ENCODE measurements at places on chromosomes 1 and 21.

- DNase-seq = no peak
These were observed 53.1 kb downstream of the ETS2 start for GRCh38 chr21:38858812-38859205.

DNA sequence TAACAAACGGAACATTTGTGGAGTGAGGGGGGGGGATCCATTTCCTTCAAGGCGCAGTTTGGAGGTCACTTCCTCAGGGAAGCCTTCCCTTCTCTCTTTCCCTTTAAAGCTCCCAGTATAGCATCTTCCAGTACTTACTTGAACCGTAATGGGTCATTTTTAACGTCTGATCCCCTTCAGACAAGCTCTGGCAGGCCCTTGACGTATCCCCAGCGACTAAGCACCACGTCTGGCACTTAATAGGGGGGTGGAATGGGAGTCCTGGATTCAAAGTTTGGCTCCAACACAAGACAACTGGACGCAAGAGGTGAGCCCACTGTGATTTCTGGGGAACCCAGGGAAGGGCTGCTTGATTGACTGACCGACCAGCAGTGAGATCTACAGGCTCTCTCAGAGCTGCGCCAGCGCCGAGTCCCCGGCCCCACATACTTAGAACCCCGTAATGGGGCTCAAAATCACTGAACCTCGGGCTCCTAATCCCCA lies 441 bp downstream of the YARS1 start:
- DNase-seq = no peak

- no peak for DNase-seq
These were observed 25.5 kb upstream of the TNFRSF1B start for GRCh38 chr1:12141163-12141850.

DNA sequence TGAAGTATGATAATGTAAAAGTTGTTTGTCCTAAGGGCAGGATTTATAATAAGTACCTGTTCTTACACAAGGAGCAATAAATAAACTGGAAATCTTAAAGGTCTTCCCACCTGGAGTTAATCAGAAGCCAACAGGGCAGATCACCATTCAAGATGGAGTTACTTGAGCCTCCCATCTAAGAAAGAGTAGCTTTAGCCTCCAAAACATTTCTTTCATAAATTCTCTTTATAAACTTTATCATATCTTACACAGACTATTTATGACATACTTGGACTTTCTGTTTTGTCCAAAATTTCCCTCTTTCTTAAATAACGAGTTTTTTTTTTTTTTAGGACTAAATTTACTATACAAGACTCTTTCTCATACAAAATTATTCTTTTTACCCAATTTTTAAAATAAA lies 18.5 kb downstream of the OR2T1 start:
- no peak for DNase-seq

GRCh38 chr1:242813490-242814091 lies 289.1 kb upstream of the PLD5 start:
- DNase-seq = no peak

DNA sequence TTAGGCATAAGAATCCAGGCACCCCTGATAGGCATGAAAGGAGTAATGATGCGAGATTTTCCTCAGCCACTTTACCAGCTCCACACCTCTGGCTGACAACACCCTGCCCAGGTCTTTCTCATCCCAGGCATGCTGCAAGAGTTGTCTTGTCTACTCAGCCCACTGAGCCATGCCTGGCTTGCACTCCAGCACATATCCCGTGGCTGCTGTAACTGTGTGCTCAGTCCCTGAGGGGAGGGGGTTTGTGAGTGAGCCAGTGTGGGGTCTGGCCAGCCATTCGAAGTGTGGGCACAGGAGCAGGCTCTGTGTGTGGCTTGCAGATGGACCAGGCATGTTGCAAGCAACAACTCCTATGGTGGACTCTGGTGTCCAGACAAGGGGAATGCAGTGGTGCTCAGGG lies 529.6 kb downstream of the ADGRL2 start:
- no peak for DNase-seq

- DNase-seq = no peak
These were observed 1.7 kb upstream of the ZBTB18 start for GRCh38 chr1:244049162-244050013.

DNA sequence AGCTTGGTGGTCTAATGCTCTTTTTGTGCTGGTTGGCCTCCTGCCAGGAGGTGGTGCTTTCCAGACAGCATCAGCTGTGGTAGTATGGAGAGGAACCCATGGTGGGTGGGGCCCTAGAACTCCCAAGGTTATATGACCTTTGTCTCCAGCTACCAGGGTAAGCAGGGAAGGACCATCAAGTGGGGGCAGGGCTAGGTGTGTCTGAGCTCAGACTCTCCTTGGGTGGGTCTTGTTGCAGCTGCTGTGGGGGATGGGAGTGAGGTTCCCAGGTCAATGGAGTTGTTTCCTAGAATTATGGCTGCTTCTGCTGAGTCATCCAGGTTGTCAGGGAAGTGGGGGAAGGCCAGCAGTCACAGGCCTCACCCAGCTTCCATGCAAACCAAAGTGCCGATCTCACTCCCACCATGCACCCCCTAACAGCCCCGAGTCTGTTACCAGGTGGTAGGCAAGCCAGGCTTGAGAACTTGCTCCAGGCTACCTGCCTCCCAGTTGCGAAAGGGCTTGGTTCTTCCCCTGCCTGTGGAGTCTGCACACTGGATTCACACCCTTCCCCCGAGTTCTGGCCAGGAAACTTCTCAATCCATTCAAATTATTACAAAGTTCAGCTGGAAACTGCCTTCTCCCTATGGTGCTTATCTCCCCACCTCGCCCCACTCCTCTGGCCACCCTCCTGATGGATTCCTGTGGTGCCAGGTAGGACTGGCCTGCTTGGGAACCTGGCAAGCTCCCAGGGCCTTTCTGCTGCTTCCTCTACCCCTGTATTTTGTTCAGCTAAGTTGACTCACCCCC lies 37.8 kb downstream of the DRAM2 start:
- no peak for DNase-seq

DNA sequence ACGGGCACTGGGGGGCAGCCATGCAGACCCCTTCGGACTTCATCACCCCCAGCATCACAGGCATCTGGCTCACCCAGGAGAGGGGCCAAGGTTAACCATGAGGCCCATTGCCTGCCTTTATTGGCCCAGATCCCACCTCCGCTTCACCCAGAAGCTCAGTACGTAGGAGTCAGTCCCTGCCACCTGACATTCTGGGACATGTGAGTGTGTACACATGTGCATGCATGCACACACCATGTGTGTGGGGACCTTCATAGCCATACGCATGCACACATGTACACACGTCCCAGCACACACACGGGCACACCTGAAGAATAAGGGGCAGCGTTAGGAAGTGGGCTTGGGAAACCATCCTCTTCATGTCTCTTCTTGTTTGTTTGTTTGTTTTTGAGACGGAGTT lies 24.1 kb upstream of the TRAPPC10 start:
- DNase-seq = no peak

GRCh38 chr1:28136922-28137613 lies 39.4 kb downstream of the PTAFR start:
- DNase-seq = no peak

- no peak for DNase-seq
These were observed 39.3 kb downstream of the CACNA1S start for GRCh38 chr1:201072922-201073321.

DNA sequence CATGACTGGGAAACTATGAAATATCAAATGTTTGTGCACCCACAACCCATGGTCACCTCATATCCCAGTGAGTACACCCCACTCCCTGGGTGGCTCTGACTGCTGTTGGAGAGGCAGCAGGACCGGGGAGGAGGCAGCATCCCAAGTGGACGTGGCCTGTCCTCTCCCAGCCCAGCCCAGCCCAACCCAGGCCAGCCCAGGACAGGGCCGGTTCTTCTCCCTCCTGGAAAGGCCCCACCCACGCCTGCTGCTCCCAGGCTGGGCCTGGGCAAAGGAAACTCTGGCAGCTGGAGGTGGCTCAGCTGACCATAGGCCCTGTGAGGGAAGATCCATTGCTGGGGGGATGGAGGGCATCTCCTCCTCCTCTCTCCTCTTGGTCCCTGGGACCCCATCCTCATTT lies 19.1 kb downstream of the MATN1 start:
- no peak for DNase-seq

DNA sequence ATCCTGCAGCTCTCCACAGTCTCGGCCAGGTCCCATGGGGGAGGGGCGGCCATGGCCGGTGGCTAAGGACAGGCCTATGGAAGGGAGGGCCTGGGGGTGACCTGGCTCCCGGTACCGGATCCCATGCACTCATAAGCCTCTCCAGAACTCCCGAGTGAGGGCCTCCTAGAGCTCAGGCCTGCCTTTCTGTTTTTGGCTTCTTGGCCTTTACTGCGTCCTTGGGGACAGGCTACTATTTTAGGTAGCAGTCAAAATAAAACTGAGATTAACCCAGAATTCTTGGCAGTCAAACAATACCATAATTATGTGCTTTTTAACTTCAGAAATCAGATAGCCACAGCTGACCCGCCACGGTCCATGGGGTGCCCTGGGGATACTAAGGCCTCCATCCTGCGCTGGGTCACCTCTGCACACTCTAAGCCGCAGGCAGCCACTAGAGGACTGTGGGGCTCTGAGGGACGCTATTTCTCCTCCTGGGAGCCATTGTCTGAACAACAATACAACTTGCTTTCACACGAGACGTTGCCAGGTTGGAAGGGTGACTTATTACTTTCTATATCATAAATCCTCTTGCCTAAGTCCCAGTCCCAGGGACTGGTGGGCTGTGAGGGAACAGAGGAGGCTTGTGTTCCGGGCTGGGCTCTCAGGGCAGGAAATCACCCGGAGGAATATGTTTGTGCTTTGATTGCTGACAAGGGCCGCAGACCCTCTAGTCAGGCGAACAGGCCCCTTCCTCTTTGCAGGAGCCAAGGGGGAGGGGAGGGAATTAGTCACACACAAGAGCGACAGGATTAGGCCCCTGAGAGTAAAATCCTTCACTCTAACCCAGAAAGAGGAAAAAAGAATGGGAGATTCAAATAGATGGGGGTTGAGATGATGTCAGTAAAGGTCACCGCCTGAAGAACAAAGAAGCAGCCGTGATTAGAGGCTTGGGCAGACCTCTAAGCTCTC lies 40.7 kb upstream of the BCAR3 start:
- no peak for DNase-seq

DNA sequence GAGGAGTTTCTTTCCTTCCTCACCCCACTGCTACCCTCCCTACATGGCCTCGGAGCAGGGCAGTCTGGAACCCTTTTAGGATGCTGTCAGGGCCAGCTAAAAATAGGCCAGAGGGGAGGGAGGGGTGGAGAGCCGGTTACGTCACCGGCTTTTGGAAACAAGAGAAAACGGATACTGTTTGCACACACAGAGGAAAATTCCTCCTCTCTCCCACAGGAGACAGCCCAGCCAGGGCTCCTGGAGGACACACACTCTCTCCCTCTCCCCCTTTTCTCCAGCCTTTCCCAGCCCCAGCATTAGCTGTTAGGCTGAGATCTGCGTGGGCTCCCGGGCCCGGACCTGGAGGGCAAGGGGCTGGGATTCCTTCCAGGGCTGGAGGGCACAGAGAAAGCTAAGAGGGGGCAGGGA lies 20.0 kb upstream of the ALDH4A1 start:
- no peak for DNase-seq

GRCh38 chr1:33244809-33245186 lies 11.5 kb upstream of the ZNF362 start:
- no peak for DNase-seq

DNA sequence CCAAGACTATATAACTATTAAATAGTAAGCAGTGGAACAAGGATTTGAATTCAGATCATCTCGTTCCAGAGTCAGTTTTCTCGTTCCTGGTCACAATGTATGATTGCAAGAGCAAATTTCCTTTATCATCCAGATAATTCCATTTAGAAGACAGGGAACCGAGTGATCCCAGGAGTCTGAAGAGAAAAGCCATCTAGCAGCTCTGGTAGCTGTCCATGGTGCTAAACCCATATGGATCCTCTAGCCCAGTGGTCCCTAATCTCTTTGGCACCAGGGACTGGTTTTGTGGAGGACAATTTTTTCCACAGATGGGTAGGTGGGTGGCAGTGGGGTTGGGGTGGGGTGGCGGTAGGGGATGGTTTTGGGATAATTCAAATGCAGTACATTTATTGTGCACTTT lies 229.4 kb downstream of the PTPRU start:
- no peak for DNase-seq

DNA sequence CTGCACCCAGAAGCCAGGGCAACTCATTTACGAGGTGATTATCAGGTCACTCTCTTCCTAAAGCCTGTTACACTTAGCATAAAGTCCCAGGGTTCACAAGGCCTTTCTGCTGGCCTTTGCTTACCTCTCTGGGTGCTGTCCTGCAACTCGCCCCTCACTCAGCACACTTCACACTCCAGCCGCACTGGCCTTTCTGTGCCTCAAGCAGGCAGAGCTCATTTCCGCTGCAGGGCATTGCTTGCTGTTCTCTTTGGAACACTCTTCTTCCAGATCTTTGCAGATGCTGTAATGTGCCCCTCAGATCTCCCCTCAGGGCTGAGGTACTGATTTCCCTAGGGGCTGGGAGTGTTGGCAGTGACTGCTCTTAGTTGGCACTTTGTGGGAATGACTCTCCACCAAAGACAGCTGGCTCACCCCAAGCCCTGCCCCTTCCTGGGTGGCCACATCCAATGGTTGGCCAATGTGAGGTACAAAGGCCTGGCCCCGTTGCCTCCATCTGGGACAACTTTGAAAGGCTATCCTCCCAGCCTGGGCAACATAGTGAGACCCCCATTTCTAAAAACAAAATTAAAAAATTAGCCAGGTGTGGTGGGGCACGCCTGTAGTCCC lies 50.8 kb upstream of the SSBP3 start:
- no peak for DNase-seq

DNA sequence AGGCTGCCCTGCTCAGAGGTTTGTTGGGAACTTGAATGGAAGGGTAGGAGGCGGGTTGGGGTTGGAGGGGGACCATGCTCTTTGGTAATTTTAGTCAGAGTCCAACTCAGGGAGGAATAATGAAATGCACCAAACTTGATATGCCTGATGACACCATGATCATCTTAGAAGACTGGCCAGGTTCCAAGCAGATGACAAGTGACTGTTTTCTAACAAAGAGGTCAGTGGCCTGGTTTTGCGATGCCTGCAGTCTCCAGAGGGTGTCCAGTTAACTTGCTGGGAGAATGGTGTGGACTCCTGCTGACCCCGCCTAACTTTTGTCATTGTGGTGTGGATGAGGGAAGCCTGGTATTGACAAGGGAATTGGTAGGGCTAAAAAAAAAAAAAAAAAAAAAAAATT lies 12.4 kb downstream of the VANGL1 start:
- DNase-seq = no peak

DNA sequence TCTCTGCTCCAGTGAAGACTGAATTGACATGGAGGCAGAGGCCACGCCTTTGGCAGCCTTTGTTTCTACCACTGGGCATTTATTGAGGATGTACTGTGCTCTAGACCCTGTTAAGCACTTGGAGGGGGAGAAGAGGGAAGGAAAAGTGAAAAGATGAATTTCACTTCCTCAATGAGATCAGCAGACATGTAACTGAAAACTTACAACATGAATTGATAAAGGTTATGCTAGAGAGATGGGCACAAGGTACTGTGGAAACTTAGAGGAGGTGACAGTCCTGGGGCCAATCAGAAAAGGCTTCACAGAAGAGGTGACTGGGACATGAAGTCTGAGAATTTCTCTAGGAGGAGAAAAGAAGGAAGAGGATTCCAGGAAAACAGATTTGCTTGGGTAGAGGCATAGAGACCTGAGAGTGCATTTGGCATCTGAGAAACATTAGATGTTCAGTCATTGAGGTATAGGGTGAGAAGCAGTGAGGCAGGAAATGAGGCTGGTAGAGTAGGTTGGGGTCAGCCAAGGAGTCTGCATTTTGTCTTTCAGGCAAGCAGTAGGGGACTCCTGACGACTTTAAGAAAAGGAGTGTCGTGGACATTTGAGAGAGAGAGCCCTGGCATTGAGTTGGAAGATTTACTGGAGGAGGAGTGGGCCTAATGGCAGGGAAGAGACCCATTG lies 113.0 kb downstream of the SYT2 start:
- no peak for DNase-seq

All from stimulated activated CD8-positive, alpha-beta memory T cell treated with anti-CD3 and anti-CD28 coated beads, Interleukin-7, amount 100 ng/mL, for 1 hour (primary cell).